ENCODE measurements at places on chromosomes 12 and 14.

- DNase-seq, result no peak
These were observed 101.4 kb downstream of the FOXA1 start for GRCh38 chr14:37493606-37494005.

GRCh38 chr12:6528539-6529235, 5.6 kb upstream of the GAPDH start:
- no peak for DNase-seq

DNA sequence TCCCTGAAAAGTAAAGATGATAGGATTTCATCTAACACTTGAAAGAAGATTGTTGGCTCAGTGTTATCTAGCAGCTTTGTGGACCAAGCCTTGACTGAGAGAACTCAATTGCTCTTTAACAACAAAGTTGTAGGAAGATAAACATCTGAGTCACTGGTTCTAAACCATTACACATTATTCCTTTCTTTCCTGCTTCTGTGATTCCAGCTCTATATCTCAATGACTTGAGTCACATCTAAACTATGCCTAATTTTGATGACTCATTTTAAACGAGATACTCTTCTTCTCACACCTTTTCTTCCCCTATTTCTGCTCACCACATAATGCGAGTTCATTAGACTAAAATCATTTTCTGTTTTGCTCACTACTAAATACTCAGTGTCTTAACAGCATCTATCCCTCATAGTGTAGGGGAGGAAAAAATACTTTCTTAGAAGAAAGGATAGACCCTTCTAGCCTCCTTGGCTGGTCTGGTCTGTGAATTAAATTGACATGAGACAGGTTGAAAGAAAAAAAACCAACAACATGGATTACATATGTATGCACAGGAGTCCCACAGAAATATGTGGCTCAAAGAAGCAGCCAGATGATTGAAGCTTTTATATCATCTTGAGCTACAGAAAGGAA, 201.4 kb downstream of the C12orf50 start:
- no peak for DNase-seq

DNA sequence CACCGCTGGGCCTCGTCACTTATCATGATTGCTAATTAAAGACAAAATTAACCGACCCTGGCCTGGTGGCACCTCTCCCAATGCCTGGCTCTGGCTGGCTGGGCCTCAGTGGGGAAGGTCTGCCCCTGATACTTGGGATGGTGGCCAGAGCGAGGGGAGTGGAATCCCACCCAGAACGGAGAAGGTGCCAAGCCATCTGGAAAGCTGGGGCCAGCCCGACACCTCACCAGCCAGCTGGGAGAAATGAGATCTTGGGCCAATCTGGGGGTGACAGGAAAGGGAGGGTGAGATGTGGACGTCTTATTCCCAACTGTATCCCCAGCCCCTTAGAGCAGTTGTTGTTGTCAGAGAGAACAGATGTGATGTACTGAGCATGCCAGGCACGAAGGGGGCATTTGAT, 215.0 kb upstream of the PWP1 start:
- no peak for DNase-seq

DNA sequence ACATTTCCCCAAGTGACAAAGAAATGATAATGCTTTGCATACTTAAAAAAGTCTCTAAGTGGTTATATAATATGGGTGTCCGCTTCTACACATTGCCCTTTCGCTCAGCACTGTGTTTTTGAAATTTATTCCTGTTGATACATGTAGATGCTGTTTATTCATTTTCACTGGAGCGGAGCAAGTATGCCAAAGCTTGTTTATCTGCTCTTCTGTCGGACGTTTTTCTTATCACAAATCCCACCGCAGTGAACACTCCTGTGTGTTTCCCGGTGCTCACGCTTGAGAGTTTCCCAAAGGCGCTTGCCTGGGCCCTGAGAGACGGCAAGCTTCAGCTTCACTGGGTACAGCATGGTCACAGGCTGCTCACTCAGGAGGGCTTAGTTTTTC, 50.2 kb downstream of the TPCN1 start:
- no peak for DNase-seq

- DNase-seq, result no peak
These were observed 4.0 kb downstream of the STON2 start for GRCh38 chr14:81396113-81396512.

GRCh38 chr12:25421651-25422167, 131.4 kb downstream of the LMNTD1 start:
- DNase-seq, result no peak

- no peak for DNase-seq
These were observed 7.4 kb downstream of the BBS10 start for GRCh38 chr12:76340680-76341435.

- DNase-seq, result no peak
These were observed 38.8 kb downstream of the TRAFD1 start for GRCh38 chr12:112164011-112164660.

- no peak for DNase-seq
These were observed 1.7 kb upstream of the EIF4B start for GRCh38 chr12:53004582-53004981.

- DNase-seq, result peak; percentile 45
These were observed 23.6 kb downstream of the HSP90AA1 start for GRCh38 chr14:102063109-102063807.

GRCh38 chr14:68815298-68816182, 22.7 kb upstream of the ZFP36L1 start:
- DNase-seq, result no peak

DNA sequence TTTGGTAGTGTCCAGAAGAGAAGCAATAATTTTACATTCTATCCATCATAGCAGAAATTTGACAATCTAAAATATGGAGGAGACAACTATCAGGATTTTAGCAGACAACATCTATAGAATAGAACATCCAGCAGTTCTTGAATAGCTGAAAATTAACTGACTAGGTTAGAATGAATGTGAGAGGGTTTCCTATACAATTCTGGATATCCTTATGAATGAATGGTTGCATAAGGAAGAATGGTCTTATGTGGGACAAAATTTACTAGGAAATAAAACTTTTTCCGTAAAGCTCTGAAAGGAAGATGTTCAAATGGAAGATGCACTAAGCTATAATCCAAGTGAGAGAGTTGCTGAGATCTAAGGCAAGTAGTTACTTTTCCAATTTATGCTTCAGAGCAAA, at the start of gene OR6C3:
TSS of gene OR6C3 (plus strand) at position 301 of the 400 bp plus-strand sequence. CDS start 955 bp downstream, outside the sequence.
- DNase-seq, result no peak

DNA sequence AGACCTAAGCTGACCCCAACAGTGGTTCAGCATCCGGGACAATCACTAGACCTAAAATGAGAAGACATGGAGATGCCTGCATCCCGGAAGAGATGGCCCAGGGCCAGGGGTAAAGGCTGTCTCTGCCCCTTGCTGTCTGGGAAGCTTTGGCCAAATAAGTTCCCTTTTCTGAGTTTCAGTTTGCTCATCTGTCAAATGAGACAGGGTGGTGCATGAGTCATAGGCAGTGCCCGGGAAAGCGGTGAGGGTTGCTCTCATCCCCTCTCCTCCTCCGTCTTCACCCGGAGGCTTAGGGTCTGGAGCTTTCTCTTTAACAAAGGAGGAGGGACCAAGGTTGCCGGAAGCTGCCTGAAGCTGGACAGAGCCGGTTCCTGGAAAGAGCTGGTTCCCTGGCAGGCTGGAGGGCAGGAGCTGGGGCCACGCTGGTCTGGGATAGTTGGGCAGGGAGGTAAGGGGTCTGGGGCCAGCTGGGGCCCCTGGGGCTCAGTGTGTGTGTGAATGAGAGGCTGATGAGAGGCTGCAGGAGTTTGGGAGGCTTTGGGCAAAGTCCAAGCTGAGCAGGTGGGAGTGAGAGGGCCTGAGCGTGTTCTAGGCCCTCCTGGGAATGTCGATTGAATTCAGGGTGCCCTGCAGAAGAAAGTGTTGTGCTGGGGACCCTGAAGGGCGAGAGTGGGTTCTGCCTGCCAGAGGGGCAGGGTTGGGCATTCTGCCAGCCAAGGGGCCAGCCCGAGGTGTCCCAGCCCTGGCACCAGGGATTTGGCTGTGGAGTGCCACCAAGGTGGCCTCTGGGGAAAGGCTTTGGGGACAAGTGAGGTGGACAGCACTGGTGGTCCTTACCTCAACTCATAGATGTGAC, at the start of gene SDSL:
TSS of gene SDSL (plus strand) at position 351 of the 856 bp plus-strand sequence. CDS start 5,603 bp downstream, outside the sequence.
- DNase-seq, result no peak

GRCh38 chr12:47032644-47033043, 46.8 kb upstream of the PCED1B start:
- DNase-seq, result no peak

DNA sequence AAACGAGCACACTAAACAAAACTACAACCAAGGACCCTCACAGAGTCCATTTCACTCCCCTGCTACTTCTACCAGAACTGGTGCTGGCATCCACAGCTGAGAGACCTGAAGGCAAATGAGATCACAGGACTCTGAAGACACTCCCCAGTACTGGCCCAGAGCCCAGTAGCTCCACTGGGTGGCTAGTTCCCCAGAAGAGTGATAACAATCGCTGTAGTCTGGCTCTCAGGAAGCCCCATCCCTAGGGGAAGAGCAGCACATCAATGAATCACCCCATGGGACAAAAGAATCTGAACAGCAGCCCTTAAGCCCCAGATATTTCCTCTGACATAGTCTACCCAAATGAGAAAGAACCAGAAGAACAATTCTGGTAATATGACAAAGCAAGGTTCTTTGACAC, 190.7 kb upstream of the BMP4 start:
- DNase-seq, result no peak

DNA sequence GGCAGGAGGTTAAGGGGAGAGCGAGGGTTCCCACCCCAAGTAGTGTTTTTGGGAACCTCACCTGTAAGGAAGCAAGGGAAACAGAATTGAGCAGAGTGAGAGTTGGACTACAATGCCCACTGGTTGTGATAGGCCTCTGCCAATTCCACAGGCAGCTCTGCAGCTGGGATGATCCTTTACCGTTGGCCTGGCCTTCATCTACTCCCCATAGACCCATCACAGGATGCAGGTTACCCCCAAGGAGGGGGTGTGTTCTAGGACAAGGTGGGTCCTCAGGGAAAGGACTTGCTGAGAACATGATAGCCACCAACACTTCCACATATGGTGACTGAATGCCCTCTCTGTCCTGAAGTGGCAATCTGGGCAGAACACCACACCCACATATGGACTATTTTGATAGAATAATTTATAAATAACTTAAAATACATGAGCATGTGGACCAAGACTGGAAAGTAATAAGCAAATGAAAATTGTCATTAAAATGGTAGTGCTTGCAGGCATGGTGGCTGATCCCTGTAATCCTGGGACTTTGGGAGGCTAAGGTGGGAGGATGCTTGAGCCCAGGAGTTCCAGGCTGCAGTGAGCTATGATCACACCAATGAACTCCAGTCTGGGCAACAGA, 8.4 kb downstream of the PHLDA1 start:
- no peak for DNase-seq

DNA sequence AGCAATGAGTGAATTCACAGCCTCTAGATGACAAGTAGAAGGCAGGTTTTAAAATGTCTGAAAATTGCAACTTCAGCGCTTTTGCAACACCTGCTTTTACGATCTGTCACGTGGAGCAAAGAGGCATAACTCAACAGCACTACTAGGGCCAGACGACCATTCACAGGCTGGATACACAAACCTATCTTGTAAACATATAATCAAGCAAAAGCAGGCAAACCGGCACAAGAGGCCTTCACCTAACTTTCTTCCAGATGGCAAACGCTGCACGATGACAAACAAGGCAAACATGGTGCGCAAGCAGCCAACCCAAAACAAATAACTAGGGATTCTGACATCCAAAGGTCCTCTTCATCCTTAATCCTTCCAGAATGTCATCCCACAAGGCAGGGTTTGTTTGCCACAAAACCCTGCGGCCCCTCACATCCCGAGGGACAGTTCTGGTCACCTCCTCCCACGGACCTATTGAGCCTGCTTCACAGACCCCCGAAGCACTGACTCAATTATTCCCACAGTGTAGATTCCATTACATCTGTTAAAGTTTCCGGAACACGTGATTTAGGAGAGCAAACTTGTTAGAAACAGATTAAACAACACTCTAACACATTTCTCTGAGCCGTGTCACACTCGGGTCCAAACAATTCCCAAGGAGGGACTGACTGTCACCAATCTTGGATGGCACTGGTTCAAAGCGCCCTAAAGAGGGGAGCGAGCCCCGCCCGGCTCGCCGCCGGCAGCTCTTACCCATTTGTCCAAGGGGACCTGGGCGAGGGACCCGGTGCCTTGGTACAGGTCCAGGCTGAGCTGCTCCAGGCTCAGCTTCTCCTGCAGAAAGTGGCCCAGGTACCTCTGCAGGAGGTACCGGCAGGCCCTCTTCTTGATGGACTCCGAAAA, 823 bp downstream of the ATG2B start:
- peak; percentile 36 for DNase-seq

DNA sequence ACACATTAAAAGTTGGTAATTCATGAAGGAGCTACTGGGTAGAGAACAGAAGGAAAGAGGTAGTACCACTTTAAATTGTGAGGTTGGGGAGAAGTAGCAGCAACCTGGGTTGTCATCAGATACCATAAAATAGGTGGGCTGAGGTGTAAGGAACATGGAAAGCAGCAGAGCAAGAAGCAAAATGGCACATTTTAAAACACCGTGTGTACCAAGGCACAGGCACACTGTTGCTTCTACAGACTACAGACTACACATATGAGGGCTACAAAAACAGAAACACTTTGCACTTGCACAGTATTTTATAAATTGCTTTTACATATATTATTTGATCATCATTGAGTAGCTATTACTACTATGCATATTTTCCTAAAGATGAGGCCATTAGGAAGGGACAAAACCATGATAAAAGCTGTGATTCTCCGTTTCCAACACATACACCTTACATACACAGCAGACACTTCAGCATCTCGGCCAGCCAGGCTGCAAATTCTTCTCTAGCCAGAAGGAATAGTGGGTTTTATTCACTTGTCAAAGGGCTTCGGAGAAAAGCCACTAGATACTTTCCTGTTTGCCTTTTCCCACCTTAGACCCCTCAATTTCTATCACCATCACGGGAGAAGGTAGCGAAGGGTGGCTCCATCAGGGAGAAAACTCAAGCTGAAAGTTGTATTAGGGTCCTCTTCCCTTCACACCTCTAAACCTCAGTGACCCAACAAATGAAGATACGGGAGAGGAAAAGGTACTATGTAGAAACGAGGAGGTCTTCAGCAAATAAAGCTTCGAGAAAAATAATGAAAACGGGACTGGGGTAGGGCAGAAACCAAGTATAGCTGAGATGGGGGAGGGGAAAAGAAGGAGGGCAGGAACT, 1.6 kb downstream of the PYM1 start:
- no peak for DNase-seq

GRCh38 chr14:63542231-63542999, 762 bp downstream of the PPP2R5E start:
- no peak for DNase-seq

DNA sequence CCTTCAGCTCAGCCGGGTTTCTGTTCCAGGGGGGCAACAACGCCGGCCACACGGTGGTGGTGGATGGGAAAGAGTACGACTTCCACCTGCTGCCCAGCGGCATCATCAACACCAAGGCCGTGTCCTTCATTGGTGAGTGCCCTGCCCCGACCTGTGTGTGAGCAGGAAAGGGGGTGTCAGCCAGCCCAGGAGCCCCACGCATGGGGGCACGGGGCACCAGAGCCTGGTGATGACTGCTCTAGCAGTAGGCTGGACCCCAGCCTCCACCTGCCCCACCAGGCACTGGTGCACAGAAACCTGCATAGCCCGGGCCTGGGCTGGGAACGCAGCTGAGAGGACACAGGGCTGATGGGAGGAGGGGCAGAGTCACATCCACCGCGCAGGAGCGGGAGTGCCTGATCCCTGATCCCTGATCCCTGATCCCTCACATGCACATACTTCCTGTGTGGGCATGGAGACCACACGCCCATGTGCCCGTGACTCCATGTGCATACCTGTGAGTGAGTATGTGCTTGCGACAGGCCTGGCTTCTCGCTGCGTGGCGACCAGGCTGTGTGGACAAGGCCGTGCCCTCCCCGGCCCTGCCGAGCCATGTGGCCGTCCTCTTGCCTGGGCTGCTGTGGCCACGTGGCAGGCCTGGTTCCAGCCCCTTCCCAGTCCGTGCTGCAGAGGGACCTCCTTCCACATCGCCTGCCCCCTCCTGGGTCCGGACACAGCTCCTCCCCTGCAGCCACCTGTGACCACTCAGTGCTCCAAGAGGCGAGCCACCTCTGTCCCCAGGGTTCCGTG, 11.2 kb downstream of the ADSS1 start:
- no peak for DNase-seq

Data from activated CD4-positive, CD25-positive, alpha-beta regulatory T cell treated with anti-CD3 and anti-CD28 coated beads, Interleukin-2, amount 50 U/mL, for 72 hours (primary cell).